ENCODE measurements at places on chromosomes 7 and 10.
A peak's percentile ranks its signal among the peaks of the same experiment; 100 is the strongest.

DNA sequence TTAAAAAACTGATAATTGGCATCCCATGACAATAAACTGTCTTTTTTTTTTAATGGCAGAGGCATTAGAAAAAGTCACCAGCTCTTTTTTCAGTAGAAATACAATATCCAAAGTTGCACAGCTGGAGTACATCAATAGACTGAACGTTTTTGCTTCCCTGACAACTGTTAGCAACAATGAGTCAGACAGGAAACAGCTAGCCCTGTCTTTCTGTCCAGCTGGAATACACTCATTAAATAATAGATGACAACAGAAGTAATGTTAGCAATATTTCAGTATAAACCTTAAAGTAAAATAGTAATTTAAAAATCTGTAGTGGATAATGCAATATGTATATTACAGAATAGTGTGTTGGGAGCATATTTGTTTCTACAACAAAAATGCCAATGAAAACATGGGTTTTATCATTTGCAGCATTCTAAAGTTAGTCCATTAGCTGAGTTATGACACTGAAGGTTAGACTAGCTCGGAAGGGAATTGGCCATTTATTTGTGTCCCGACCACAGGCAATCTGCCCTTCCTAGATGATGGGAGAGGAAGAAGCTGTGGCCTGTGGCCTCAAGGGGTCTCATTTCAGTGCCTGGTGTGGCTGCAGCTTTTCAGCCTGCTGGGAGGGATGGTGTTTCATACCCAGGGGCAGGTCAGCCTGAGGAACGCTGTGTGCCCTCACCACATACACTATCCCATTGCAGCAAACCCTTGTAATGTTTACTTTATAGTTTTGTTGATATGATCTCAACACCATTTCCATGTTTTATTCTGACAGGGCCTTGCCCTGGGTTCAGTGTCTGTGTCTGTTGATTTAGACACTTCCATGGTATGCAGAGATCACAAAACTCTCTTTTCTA is 173.3 kb downstream of the SLC16A9 start:
- no peaks in the 10 kb centered on the region for H3K36me3 ChIP-seq
- peak overlapping the region; percentile 54 for H3K27ac ChIP-seq
- no peak for DNase-seq
- no peaks in the 10 kb centered on the region for H3K4me1 ChIP-seq
- no peaks in the 10 kb centered on the region for H3K27me3 ChIP-seq
- no peak overlapping the region for H3K4me3 ChIP-seq

- no peaks in the 10 kb centered on the region for H3K36me3 ChIP-seq
- H3K27me3 ChIP-seq = no peaks in the 10 kb centered on the region
- H3K4me1 ChIP-seq = no peaks in the 10 kb centered on the region
Observed at GRCh38 chr7:103851357-103851756, 138.1 kb downstream of the RELN start.

- H3K4me3 ChIP-seq = no peak overlapping the region
- no peak for DNase-seq
- H3K27me3 ChIP-seq = no peaks in the 10 kb centered on the region
- peaks cover 24% of the 10 kb centered on the region for H3K4me1 ChIP-seq
Observed at GRCh38 chr7:132073920-132074589, 502.2 kb downstream of the PLXNA4 start.

DNA sequence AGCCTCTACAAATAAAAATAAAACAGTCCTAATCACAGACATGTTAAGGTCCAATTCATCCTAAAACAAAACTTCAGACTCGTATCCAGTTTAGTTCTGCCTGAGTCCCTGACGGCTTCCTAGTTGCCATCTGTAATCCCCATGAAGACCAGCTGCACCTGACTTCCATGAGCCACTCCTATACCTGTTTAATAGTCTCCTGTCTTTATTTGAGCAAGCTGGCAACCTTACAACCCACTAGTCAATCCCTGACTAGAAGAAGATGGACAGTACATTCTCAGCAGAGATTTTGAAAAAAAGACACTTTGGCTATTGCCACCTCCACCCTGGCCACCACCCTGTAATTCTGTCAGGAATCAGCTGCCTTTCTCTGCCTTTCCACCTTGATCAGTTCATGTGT is 197.7 kb downstream of the HIBADH start:
- no peak for DNase-seq
- no peak overlapping the region for H3K4me3 ChIP-seq
- no peak overlapping the region for H3K27ac ChIP-seq

GRCh38 chr10:49139028-49139845 is 5.4 kb upstream of the FAM170B start:
- no peaks in the 10 kb centered on the region for H3K36me3 ChIP-seq
- peaks cover 7% of the 10 kb centered on the region for H3K4me1 ChIP-seq
- no peaks in the 10 kb centered on the region for H3K27me3 ChIP-seq
- no peak for DNase-seq

DNA sequence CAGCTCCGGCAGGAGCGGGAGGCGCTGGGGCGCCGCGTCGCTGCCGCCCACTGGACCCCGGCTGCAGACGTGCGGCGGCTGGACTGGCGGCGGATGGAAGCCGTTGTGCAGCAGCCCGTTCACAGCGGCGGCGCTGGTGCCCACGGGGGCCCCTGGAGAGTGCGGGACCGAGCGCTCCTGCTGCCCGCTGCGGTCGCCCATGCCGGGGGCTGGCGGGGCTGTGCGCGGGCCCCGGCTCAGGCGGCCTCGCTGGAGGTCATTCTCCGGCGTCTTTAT is 413 bp downstream of the PANK1 start:
- peaks cover 48% of the 10 kb centered on the region for H3K4me1 ChIP-seq
- H3K27me3 ChIP-seq = no peaks in the 10 kb centered on the region
- H3K27ac ChIP-seq = peak overlapping the region; percentile 93

Data from psoas muscle (tissue), 8 donors.